ENCODE measurements at places on chromosomes 11 and 22.

DNA sequence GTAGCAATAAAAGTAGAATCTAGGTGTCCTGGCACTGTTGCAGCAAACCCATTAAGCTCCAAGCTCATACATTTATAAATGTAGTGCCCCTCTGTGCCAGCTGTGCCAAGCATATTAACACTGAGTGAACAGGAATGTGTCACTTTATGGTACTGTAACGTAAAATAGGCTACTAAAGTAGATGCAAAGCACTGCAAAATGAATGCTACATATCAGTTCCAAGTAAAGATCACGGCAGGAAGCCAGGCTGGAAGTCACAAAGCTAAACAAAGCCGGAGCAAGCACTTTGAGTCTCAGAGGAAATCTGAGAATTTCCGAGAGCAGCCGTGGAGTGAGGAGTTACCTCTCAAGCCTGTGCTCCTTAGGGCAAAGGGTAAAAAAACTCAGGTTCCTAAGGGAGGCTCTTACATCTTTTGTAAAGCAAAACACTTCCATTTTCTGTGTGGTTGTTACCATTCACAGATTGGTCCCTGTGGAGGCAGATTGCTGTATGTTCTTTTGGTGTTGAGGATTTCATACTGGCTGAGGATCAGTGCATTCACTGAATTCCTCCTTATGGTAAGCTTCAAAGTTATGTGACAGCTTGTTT is 85.7 kb downstream of the WNT11 start:
- no peak for DNase-seq

- no peak for DNase-seq
Measured at GRCh38 chr11:117924631-117925170, 4.5 kb downstream of the TMPRSS13 start.

DNA sequence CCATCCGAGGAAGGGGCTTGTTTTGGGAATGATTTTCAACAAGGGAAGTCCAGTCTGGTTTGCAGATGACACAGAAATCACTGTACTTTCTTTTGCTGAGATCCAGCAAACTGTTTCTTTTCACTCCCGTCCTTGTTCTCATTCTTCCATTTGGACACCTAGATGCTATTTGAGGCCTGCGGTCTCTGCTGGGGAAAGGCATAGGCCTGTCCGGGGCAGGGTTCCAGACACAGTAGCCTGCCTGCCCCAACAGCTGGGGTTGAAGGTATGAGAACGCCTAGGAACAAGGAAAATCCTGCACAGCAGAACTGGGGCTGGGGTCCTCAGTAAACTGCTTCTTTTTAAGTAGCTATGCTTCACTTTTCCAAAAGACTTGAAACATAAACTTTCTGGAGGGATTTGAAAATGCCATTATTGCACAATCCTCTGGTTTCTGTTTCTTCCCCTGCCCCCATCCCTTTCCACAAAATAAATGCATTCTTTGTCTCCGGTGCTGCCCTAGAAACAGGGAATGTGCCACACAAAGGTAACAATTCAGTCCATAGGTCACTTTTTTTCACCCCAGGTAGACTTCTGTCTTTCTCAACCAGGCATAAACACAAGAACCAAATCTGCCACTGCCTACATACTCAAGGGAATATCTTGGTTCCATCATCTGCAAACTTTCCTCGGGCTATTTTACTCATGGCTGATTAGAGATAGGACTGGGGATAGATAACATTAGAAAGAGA is 174.8 kb upstream of the MTMR2 start:
- no peak for DNase-seq

DNA sequence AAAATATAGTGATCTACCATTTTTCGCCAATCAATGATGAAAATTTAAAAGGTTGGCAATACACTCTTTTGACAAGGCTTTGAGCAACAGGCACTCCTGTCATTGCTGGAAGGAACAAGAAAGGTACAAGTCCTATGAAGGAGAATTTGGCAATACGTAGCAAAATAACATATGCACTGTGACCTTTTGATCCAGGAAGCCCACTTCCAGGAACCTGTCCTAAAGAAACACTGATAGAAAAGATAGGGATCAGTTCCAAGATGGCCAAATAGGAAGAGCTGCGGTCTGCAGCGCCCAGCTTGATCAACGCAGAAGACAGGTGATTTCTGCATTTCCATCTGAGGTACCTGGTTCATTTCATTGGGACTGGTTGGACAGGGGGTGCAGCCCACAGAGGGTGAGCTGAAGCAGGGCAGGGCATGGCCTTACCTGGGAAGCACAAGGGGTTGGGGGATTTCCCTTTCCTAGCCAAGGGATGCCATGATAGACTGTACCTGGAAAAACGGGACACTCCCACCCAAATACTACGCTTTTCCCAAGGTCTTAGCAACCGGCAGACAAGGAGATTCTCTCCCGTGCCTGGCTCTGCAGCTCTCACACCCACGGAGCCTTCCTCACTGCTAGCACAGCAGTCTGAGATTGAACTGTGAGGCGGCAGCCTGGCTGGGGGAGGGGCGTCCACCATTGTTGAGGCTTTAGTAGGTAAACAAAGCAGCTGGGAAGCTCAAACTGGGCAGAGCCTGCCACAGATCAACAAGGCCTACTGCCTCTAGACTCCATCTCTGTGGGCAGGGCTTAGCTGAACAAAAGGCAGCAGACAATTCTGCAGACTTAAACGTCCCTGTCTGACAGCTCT is 69.7 kb upstream of the GALNT18 start:
- DNase-seq: no peak

GRCh38 chr22:44595841-44596341 is 97.9 kb upstream of the RTL6 start:
- no peak for DNase-seq

- DNase-seq: no peak
Measured at GRCh38 chr11:459511-460220, 9.6 kb downstream of the PTDSS2 start.

DNA sequence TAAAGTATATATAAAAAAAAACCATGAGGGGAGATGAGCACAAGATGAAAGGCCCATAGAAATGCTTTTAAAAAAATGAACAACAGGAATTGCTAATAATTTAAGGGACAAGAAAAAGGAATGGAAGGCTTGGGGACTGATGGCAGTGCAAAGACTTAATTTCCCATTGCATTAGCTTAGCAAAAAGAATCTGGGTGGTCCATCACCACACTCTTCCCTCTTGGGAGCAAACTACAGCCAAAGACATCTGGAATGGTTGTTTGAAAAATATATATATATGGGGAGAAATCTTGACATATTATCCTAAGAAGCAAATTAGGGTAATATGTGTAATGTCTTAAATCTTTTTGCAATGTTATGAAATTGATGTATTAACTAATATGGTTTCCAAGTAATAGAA is 727.1 kb downstream of the METTL15 start:
- DNase-seq: no peak

- no peak for DNase-seq
Measured at GRCh38 chr11:46240371-46240770, 37.1 kb upstream of the CREB3L1 start.

DNA sequence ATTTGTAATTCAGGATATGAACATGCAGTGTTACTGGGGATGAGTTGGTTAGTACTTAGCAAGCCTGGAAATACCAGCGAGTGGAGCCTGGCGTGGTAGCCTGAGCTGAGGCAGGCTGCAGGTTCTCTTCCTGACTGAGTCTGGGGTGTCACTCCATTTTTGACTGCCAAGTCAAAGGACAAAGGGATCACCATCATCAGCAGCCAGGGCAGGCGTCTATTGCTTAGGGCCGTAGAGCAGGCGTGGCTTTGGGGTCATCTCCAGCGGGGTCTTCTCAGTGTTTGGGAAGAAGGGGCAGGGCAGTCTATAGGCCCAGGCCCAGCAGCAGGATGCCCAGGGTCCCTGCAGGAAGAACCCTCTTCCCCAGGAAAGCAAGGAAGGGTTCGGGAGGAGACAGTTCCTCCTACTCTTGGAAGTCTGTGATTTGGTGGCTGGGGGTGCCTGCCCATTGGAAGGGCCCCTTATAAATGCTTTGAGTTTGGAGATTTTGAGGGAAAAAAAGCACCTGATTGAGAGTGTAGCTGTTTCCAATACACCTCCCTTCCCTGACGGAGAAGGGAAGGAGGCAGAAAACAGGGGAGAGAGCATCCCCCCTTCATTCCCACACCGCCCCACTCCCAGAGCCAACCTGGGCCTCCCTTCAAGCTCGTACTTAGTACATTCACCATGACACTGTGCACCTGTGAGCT is 51.5 kb upstream of the SPATA19 start:
- DNase-seq: peak; percentile 3

DNA sequence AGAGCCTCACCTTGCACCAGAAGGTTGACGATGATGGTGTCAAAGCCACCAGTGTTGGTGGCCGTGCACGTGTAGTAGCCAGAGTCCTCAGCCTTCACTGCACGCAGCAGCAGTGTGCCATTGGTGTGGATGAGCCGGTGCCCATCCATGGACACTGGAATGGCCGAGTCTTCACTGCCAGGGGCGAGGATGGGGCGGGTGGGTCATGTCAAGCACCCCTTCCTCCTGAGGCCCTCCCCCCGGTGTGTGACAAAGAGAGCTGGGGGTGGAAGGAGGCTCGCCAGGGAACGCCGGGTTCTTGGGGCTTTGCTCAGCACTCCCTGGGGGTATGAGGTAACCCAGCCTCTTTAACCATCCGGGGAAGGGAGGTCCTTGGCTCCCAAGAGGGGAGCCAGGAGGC is 111.6 kb downstream of the CEP164 start:
- no peak for DNase-seq
